ENCODE measurements at places on chromosomes 4 and X. TPM values are rescaled to one million over a fixed set of nuclear protein-coding genes. Genes with fewer than 3 reads are reported as not detected.

PPP1R3F gene
- polyA plus RNA-seq: 9.8 TPM

DLG3 gene
- polyA plus RNA-seq: 14.0 TPM

SH3BP2 gene
- polyA plus RNA-seq: 18.8 TPM

FAM193A gene
- polyA plus RNA-seq: 16.2 TPM

PSAPL1 gene
- not detected for polyA plus RNA-seq

SAGE1 gene
- polyA plus RNA-seq: not detected

CDX4 gene
- not detected for polyA plus RNA-seq

KLF8 gene
- polyA plus RNA-seq: 9.8 TPM

VSIG4 gene
- polyA plus RNA-seq: 110 TPM

NAP1L2 gene
- 6.4 TPM for polyA plus RNA-seq

SYNPO2 gene
- 529 TPM for polyA plus RNA-seq

TRIM2 gene
- 15.1 TPM for polyA plus RNA-seq

CXorf49 gene
- not detected for polyA plus RNA-seq

STPG2 gene
- 0.03 TPM for polyA plus RNA-seq

CTAG2 gene
- not detected for polyA plus RNA-seq

AMTN gene
- not detected for polyA plus RNA-seq

AMOT gene
- polyA plus RNA-seq: 8.8 TPM

ELOVL6 gene
- 5.3 TPM for polyA plus RNA-seq

MAGED2 gene
- 180 TPM for polyA plus RNA-seq

ITIH6 gene
- polyA plus RNA-seq: 0.01 TPM

PRSS12 gene
- polyA plus RNA-seq: 1.7 TPM

ADH1A gene
- 0.08 TPM for polyA plus RNA-seq

AADAT gene
- polyA plus RNA-seq: 6.0 TPM

ATP6AP1 gene
- polyA plus RNA-seq: 91.8 TPM

CNOT6L gene
- 11.8 TPM for polyA plus RNA-seq

FAM184B gene
- 0.04 TPM for polyA plus RNA-seq

RS1 gene
- polyA plus RNA-seq: not detected

PCDH19 gene
- 2.5 TPM for polyA plus RNA-seq

NWD2 gene
- polyA plus RNA-seq: 0.05 TPM

MAGEA4 gene
- polyA plus RNA-seq: not detected

ZMAT1 gene
- 3.6 TPM for polyA plus RNA-seq

FRMD7 gene
- polyA plus RNA-seq: not detected

MRPS18C gene
- polyA plus RNA-seq: 26.4 TPM

ATP5ME gene
- 430 TPM for polyA plus RNA-seq

PPARGC1A gene
- polyA plus RNA-seq: 1.3 TPM

LETM1 gene
- polyA plus RNA-seq: 15.6 TPM

BMPR1B gene
- polyA plus RNA-seq: 0.13 TPM

ZNF157 gene
- polyA plus RNA-seq: 0.10 TPM

CENPVL3 gene
- polyA plus RNA-seq: not detected

TBX22 gene
- polyA plus RNA-seq: not detected

RHOH gene
- polyA plus RNA-seq: 3.2 TPM

PWWP3B gene
- 0.24 TPM for polyA plus RNA-seq

TMSB15B gene
- 9.3 TPM for polyA plus RNA-seq

C4orf54 gene
- 0.10 TPM for polyA plus RNA-seq

MAP3K15 gene
- polyA plus RNA-seq: 0.10 TPM

SERPINA7 gene
- 0.16 TPM for polyA plus RNA-seq

CXCL10 gene
- 0.48 TPM for polyA plus RNA-seq

DRP2 gene
- polyA plus RNA-seq: 0.75 TPM

TDO2 gene
- polyA plus RNA-seq: 0.28 TPM

NRK gene
- polyA plus RNA-seq: 0.34 TPM

KCTD8 gene
- polyA plus RNA-seq: 0.13 TPM

Data from urinary bladder (tissue), 4 donors.